HT1080 (cell line): ENCODE measurements at places on chromosomes 3 and 15. TPM values are rescaled to one million over a fixed set of nuclear protein-coding genes. Genes with fewer than 3 reads are reported as not detected.

- no peak for DNase-seq
Measured at GRCh38 chr3:185931777-185932612, 5.8 kb downstream of the TRA2B start.

- DNase-seq = no peak
Measured at GRCh38 chr3:106157411-106157810, 288.6 kb upstream of the CBLB start.

- DNase-seq = no peak
Measured at GRCh38 chr3:183189641-183190040, 27.1 kb upstream of the LAMP3 start.

Gene ISLR
- total RNA-seq = 0.05 TPM in 1 of 2 replicates, not detected in the other

Gene MINAR1
- total RNA-seq = 0.23 TPM in 2 replicates

GRCh38 chr3:177789500-177789899, 592.2 kb upstream of the TBL1XR1 start:
- DNase-seq = no peak

DNA sequence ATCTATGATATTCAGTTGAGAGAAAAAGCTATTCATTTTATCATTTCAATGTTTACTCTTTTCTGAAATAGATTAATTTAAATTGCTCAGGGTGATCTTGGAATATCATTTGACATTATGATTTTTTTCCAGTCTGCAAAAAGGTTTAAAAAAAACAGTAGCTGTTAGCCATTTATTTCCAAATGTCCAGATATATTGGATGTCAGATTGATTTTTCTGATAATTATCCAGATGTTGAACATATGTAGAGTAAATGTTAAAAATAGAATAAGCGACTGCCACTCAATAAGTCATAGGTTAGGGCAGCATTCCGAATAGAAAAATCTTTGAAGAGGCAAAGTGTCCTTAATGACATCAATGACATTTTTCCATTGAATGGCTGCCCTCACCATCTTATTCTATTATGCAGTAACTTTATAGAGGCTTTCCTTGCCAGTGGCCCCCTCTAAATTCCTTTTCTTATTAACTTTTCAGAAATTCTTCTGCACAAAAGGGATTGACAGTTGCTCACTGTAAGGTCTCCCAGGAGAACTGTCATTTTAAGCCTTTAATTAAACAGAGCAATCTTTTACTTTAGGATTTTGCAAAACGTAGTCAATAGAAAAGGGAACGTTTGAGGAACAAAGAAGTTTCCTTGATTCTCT, 316.5 kb downstream of the GBE1 start:
- DNase-seq = no peak

Gene IL5RA
- not detected in 2 replicates for total RNA-seq

Gene TPRG1
- 0.24 and 0.27 TPM in 2 replicates for total RNA-seq

- no peak for DNase-seq
Measured at GRCh38 chr3:46356276-46356675, 2.4 kb downstream of the CCR2 start.

Gene HRG
- total RNA-seq = 0.05 TPM in 1 of 2 replicates, not detected in the other

Gene HES1
- total RNA-seq = 20.2 and 26.3 TPM in 2 replicates

DNA sequence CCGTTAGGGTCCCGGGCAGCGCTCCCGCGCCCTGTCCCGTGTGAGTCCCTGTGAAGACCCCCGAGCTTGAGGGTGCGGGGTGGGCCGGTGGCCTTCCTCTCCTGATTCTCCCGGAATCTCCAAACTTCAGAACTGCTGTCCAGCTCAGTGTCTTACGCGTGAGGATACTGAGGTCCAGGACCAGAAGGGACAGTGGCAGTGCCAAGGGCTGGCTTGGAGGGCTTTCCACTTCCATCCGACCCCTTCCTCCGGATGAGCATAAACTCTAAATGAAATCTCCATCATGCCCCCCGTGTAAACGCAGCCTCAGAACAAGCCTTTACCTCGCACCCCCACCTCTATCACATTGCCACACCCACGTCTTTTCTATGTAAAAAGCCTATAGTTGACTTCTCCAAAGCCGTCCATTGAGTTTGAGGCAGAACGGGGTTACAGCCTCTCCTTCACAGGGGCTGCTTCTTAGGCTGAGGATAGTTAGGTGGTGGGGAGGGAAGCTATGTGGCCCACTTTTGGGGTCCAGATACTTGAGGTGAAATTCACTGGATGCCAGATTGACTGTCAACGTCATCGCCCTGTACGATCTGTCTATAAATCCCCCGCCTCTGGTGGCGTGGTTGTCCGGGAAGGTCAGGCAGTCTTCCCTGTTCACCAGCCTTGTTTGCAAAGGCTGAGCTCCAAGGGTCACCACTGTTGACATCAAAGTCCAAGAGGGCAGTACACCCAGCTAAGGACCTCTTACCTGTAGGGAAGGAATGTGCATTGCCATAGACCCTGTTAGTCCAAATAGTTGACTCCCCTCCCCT, 1.1 kb downstream of the EDEM1 start:
- DNase-seq = peak; percentile 32

- no peak for DNase-seq
Measured at GRCh38 chr3:156581033-156581432, 26.1 kb upstream of the SSR3 start.

Gene DISP2
- 1.0 and 1.8 TPM in 2 replicates for total RNA-seq

DNA sequence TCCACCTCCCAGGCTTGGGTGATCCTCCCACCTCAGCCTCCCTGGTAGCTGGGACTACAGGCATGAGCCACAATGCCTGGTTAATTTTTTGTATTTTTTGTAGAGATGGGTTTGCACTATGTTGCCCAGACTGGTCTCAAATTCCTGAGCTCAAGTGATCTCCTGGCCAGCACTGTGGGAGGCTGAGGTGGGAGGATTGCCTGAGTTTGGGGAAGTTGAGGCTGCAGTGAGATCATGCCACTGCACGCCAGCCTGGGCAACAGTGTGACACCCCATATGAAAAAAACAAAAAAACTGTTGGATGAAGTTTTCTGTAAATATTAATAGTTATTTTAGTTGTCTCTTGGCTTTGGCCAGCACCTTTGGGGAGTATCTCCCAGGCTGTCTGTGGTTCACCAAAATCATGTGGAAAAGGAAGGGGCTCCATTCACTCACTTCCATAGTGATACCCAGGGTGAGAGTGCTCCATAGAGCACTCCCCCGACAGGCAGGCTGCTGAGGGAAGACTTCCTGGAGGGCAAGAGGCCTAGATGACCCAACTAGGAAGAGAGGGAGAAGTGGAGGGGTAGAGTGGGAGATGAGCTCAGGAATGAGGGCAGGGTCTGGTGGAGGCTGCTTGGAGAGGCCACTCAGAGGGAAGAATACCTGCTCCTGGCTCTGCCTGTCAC, 47.1 kb downstream of the CDC25A start:
- DNase-seq = no peak

DNA sequence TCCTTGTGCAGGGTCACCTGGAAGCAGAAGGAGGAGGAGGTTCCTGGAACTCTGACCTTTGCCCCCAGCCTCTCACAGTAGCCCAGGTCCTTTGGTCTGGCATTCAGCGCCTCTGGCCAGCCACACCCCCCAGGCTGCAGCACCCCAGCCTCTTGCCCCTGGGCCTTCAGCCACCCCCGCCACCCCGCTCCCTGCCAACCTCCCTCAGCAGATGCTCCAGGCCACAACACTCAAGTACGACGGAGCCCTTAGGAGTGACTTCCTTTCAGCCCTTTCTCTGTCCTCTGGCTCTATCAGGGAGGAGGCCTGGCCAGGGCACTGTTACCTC, 45.2 kb downstream of the GRIP2 start:
- DNase-seq = no peak

DNA sequence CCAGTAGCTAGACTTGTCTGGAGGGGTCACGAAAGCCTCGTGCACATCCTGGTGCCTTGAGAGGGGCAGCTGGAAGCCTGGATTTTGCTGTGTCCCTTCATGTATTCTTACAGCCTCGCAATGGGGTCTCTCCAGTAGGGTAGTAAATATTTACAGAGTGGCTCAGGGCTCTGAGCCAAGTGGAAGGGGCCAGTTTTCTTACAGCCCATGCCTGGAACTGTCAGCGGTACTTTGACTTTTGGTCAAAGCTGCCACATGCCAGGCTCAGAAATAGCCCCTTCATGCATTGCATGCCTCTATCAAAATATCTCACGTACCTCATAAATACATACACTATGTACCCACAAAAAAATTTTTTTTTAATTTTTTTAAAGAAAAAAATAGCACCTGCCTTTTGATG, 119.2 kb downstream of the OSBPL10 start:
- DNase-seq = no peak

GRCh38 chr3:183340222-183340621, 87.2 kb downstream of the B3GNT5 start:
- DNase-seq = no peak

DNA sequence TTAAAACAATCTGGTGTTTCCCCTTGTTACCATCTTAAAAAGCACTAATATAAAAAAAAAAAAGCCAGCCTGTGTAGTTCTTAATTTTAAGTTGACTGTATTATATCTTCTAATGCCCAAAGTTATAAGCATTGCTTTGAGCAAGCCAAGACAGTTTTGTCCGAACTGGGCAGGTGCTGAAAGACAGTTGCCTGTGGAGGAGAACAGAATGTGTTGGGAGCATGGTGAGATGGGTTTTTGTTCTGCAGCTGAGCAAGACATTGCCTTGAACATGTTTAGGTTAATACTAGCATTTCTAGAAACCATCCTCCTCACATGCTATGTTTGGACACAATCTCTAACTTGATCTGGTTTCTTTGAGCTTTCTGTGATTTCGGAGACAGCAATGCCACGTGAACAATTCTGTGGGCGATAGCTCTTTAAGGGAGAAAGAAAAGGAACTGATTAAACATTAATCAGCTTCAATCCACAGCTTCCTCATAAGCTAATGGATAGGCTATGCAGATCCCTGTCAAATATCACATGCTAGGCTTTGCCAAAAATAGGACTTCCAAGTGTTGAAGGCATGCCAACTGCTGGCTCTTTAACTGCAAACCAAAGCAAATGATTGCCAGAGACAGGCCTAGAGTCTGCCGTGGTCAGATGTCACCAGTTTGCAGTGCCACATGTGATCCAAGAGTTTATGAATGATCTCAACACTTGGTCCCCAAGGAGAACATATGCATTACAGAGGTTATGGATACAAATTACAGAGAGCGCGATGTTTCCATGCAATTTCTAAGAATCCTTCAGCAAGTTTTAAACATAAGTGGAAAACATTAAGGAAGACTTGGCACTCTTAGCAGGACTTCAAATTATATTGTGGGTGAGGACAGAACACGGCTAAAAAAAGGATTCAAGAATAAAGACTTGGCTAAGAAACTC, 428.1 kb downstream of the ROBO2 start:
- DNase-seq = no peak

Gene CFAP100
- not detected in 2 replicates for total RNA-seq

- no peak for DNase-seq
Measured at GRCh38 chr3:42911551-42911950, 5.6 kb downstream of the ZNF662 start.

DNA sequence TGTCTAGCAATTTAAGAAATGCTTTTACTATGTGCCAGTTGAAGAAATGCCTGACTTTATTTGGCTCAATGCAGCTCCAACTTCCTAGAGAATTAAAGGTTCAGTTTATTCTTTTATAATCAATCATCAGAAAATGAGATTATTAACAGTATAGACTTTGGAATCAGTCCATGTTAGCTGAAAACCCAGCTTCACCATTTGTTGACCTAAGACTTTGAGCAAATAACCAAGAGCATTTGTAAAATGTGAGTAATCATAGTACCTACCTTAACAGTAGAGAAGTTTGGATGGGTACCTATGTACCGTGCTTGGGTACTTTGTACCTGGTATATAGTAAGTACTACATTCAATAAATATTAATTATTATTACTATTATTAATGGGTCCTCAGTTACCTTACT, 105.9 kb downstream of the RARB start:
- DNase-seq = no peak

GRCh38 chr15:62818691-62819090, 223.9 kb upstream of the TPM1 start:
- DNase-seq = no peak

DNA sequence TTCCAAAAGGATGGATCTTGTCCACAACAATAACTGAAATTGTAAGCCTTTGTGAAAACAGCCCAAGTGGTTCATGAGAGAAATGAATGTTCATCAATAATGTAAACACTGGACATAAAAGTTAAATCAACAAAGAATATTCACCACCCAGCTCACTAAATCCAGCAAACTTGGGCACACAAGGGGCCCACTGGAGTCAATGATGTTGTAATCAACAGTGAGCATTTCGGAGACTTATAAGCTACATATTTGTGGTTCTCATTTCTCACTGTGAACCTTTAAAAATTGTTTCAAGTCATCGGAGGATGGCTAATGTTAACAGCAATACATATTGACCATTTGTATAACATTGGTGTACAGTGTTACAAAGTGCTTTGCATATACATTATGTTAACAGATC, 63.1 kb downstream of the VGLL4 start:
- DNase-seq = no peak

Gene ISLR2
- not detected in 2 replicates for total RNA-seq

DNA sequence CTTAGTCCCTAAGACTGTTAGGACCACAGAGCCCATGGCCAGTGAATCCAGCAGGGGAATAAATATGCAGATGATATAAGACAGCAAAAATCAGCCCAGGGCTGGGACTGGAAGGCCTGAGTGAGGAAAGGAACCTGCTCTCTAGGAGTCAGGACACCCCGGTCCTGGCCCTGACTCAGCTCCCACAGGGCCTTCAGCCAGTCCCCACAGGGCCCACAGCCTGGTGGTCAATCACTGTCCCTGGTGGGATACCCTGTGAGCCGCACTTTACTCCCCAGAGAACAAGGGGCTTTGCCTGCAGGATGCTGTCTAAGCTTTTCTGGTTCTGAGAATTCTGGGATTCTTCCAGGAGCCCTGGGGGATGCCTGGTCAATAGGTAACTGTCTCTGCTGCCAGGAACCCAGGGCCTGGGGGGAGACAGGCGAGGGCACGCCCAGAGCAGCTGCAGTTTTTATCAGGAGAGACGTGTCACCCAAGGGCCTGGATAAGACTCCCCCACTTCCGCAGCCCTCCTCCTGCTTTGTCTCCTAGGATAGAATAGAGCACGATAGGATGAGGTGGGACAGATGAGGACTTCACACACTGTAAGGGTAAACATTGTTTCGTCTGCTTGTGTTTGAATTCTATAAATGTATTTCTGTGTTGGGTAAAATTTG, 49.5 kb upstream of the MCF2L2 start:
- no peak for DNase-seq

DNA sequence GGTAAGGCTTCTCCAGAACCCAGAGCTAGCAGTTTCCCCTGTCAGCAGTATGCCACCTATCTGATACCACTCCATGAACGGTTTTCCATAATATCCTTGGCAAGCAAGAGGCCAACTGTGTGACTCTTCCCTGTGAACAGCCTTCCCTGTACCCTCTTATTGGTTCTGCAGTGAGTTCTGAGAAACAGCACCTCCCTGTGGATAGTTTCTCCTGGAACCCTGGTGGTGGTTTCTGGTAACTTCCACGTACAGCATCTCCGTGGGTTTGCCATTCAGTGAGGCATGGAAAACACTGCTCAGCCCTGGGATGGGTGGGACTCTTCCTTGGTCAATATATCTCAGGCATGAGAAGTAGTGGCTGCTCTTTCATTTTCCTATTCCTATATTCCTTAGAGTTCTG, 19.4 kb upstream of the SERPINI2 start:
- peak; percentile 29 for DNase-seq

Gene MUC4
- total RNA-seq = 0.07 and 0.26 TPM in 2 replicates

Gene COL6A6
- not detected in 2 replicates for total RNA-seq

DNA sequence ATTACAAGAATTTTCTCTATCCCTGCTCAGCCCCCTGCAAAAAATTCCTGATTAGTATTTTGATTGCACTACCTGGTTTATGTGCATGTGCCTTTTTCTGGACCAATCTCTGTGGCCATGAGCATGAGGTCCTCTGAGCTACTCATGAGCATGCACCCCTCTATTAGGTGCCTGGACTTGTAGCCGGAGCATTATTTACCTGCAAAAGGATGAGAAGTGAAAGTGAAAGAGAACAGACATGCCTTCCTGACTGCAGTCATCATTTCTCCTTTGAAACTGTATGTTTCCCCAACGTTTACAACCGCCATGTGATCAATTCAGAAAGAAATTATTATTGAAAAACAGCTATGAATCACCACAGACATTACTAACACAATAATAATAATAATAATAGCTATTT, 1008.8 kb downstream of the ROBO2 start:
- peak; percentile 20 for DNase-seq
